Fibroblast of the conjunctiva (primary cell): ENCODE measurements at places on chromosomes 11 and 22.

DNA sequence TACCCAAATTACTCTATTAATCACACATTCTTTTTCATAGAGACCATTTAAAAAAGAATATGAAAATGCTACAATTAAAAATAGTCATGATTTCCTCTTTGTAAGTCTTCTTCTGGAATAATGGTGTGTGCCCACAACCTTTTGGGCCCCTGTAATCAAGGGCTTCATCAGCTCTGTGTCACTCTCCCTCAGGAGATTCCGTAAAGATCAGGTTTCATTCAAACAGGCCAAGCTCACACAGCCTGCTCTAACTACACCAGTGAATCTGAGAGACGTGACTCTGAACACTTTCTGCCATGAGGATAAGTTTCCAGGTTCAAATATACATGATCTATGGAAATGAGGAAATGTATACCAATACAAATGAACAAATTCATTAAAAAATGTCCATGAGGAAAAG, 9.5 kb downstream of the DRICH1 start:
- no peak for DNase-seq

DNA sequence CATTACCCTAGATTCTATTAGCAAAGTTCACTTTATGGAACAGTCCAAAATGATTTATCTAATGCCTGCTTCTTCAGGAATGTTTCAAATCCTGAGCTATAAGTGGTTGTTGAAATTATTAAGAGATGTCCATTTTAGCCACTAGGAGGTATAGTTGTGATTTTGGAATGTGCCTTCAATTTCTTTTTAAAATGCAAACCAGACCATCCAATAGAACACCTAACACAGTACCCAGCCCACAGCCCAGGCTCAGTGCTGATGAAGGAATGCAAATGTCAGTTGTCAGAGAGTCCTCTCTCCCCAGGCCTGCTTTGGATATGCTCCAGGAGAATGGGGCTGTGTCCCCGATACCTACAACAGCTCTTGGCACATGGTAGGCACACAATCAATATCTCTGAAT, 85.8 kb upstream of the E2F8 start:
- no peak for DNase-seq

GRCh38 chr11:10021563-10021962, 272.5 kb downstream of the SBF2 start:
- DNase-seq: no peak

GRCh38 chr11:68581439-68581838, 102.9 kb upstream of the GAL start:
- no peak for DNase-seq

- no peak for DNase-seq
Observed at GRCh38 chr22:45884201-45885062, 92.5 kb downstream of the WNT7B start.

DNA sequence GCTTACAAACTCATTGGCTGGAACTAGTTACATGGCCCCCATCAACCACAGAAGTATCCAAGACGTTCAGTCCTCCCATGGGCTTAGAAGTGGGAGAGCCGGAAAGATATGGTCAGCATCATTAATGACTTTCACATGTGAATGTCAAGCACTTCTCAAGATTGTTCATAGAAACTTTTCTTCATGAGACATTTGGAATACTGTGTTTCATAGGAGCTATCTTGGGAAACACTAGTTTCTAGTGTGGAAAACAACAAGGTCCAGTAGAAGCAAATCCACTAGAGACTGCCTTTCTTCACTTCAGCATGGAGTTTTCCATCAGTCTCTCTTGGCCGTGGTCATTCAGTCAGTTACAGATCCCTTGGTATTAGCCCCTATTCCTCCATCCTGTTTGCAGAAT, 160.9 kb downstream of the C11orf91 start:
- DNase-seq: no peak

DNA sequence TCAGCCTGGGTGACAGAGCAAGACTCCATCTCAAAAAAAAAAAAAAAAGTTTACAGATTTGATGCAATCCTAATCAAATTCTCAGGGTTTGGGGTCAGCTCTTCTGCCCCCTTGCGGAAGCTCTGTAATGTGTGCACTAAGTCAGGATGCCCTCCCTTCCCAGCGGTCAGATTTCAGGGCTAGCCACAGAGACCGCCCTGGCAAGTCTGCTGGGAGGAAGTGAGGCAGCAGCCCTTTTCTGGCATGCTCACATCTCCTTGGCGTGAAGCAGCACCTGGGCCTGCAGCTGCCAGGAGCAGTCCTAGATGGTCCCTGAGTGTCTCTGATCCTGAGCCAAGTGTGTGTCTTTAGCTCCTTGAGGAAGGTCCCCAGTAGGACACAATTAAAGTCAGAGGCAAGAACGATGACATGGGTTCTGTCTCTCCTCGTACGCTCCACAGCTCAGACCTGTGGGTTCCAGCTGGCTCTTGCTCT, 10.9 kb upstream of the APOBEC3C start:
- DNase-seq: peak; percentile 82

DNA sequence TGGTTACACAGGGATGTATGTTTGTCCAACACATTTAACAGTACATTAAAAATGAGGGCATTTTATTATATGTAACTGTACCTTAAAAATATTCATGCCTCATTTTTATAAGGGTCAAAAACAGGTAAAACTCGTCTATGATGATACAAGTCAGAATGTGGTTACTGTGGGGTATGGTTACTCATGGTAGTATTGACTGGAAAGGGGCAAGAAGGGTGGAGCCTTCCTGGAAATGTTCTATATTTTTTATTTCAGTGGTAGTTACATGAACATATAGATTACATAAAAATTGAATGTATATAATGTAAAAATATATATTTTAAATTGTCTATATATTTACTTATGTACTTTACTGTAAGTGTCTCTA, 99.8 kb downstream of the STIM1 start:
- no peak for DNase-seq

DNA sequence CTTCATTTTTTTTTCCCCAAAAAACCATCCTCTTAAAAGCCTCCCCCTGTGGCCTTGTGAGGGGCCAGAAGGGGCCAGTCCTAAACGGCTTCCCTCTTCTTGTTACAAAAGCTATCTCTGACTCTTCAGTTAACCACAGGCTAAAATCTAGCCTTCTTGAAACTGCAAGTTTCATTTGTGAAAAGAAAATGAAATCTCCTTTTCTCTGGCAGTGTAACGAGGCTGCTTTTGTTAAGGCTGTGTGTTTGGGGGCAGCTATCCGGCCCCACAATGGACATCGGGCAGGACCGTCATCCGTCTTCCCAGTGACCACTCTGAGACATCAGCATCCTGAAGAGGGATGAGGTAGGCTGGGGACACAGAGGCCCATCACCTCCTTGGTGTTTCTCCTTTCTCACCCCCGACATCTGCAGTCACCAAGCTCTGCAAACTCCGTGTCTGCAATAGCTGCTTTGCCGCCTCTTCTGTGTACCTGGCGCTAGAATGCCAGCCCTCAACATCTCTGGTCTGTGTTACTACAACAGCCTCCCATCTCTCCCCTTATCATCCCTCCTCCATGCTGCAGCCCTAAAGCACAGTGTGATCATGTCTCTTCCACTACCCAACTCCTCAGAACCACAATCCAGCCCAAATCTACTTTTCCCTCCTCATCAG, 94.0 kb downstream of the RCN1 start:
- no peak for DNase-seq

GRCh38 chr11:121071846-121072450, 29.1 kb upstream of the TECTA start:
- DNase-seq: no peak

DNA sequence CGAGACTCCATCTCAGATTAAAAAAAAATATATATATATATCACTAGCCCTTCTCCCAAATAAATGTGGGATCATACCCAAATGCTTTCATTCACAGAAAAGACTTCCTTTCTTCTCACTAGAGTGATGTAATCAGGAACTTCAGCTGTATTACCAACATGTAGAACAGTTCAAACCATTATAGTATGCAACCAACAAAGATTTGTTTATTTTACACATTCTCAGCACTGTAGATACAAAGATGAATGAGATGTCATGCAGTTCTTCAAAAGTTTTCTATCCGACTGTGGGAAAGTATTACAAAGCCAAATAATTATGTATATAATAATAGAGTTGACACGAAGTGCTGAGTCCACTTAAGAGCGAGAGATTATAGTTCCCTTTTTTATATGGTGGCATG, 22.2 kb upstream of the ZNF143 start:
- no peak for DNase-seq

DNA sequence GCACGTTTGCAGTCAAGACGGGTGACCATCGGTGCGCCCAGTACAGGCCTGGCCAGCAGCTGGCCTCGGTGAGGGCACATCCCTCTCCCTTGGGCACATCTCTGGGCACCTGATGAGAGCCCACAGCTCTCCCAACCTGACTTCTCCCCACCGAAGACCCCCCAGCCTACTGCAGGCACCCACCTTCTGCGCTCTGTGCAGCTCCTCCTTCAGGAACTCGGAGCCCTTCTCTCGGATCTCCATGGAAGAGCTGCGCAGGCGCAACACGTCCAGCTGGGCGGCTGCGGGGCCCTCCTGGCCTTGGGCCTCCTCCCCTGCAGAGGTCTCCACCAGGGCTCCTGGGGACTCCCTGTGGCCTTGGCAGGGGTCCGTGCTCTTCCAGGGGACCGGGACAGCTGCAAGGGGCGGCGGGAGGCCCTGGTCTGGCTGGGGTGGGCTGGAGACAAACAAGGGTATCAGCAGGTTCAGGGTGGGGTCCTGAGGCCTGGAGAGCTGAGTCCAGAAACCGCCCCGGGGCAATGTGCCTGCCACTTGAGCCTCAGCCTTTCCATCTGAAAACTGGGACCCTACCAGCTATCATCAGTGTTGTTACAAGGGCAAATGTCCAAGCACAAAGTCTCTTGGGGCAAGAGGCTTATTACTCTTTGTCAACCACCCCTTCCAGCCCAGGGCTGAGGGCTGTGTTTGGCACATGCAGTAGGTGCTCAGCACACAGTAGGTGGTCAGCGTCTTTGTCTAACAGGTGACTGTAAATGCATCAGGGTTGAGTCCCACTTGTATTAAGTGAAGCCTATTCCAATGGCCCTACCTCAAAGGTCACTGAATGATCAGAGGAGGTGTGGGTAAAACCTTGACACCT, 9.3 kb downstream of the RAB3IL1 start:
- DNase-seq: no peak

- DNase-seq: peak; percentile 59
Observed at GRCh38 chr11:27296497-27296896, 66.5 kb downstream of the CCDC34 start.

DNA sequence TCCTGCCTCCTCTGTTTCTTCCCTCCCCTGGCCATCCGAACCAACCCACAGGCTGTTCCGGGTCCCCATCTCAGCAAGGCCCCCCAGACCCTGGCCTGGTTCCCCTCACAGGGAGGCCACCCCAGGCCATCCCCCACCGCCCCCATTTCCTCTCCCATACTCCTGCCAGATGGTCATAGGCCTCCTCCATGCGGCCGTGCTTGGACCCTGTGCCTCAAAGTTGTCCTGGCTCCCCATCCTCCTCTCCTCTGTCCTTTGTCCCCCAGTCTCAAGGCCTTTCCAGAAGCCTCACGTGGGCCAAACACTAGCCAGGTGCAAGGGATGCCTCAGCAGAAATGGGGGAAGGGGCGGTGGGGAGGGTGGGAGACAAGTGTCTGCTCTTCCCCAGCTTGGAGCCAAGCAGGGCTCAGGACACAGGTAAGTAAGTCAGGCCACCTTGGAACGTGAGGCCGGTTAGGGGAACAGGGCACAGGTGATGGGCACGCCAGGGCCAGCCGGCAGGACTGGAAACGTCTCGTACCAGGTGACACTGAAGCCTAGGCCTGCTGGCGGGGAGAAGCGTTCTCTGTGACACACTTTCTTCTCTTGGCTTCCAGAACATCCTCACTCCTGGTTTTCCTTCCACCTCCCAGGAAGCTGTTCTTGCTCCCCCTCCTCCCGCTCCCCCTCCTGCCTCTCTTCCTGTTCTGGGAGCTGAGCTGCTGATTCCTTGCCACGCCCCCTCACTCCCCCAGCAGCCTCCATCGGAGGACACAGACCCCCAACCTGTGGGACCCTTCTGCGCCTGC, 31.5 kb upstream of the SLC22A12 start:
- DNase-seq: no peak

GRCh38 chr11:134438542-134439537, 26.8 kb upstream of the B3GAT1 start:
- DNase-seq: no peak

DNA sequence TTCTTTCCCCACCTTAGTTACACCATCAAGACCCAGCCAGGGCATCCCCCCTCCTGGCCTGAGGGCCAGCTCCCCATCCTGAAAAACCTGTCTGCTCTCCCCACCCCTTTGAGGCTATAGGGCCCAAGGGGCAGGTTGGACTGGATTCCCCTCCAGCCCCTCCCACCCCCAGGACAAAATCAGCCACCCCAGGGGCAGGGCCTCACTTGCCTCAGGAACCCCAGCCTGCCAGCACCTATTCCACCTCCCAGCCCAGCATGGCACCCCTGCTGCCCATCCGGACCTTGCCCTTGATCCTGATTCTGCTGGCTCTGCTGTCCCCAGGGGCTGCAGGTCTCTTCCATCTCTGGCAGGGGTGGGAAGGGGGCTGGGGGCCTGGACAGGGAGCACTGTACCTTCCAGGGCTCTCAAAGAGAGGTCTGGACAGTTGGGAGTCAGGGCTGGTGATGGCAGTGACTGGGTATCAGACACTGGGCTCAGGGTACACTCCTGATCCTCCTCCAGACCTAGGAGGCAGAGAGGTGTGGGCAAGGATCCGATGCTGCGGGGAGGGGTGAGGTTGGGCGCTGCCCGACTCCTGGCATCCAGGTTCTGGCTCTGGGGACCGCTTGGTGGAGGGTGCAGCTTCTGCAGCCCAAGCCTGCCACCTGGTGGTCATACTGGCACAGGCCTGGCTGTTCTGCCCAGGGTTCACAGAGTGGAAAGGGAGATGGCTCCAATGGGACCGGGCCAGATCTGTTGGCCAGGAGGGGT, at the start of gene UPK2:
TSS of gene UPK2 (plus strand) at position 205 of the 753 bp plus-strand sequence. CDS start at position 258, 53 bp downstream.
- peak; percentile 66 for DNase-seq

DNA sequence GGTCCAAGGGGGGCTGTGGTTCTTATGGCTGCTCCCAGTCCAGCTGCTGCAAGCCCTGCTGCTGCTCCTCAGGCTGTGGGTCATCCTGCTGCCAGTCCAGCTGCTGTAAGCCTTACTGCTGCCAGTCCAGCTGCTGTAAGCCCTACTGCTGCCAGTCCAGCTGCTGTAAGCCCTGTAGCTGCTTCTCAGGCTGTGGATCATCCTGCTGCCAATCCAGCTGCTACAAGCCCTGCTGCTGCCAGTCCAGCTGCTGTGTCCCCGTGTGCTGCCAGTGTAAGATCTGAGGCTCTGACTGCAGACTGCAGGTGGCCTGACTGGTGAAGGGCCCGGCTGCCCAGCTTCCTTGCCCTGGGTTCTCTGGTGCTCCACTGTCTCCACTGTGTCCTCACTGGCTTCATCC, 696 bp downstream of the KRTAP5-5 start:
- DNase-seq: no peak

- DNase-seq: peak; percentile 27
Observed at GRCh38 chr11:109864834-109865547, 228.2 kb upstream of the ZC3H12C start.

DNA sequence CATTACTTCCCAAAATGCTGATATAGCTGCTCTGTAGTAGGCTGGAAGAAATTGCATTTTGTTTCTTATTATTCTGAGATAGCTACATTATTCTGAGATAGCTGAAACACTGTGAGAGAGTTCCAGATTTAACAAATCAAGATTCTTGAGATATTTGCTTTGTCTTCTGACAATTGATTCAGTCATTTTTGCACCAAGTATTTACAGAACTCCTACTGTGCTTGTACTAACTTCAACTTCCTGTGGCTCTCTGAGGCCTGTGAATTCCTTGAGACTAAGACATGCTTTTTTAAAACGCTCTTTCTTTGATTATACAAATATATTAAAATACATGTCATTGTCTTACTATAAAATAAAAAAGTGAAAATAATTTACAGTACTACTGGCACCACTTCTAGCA, 52.7 kb downstream of the USP47 start:
- DNase-seq: no peak

GRCh38 chr11:64015935-64016845, 19.5 kb upstream of the FLRT1 start:
- DNase-seq: no peak
